GM18507 (cell line): ENCODE measurements at places on chromosomes 4 and X.

GRCh38 chr4:89658701-89659024 is 178.3 kb downstream of the SNCA start:
- no peak for DNase-seq

- DNase-seq, result no peak
Observed at GRCh38 chr4:184420881-184421416, 53.4 kb downstream of the IRF2 start.

GRCh38 chr4:155450676-155451075 is 73.9 kb upstream of the MAP9 start:
- no peak for DNase-seq

- no peak for DNase-seq
Observed at GRCh38 chr4:95550115-95550987, 1.6 kb upstream of the UNC5C start.

GRCh38 chrX:153953342-153953830 is 8.9 kb upstream of the RENBP start:
- peak; percentile 56 for DNase-seq

GRCh38 chr4:156515295-156515694 is 456.3 kb downstream of the PDGFC start:
- DNase-seq, result no peak

GRCh38 chr4:133802359-133803140 is 399.0 kb downstream of the PABPC4L start:
- no peak for DNase-seq

- no peak for DNase-seq
Observed at GRCh38 chrX:18002791-18003190, 141.7 kb upstream of the RAI2 start.

DNA sequence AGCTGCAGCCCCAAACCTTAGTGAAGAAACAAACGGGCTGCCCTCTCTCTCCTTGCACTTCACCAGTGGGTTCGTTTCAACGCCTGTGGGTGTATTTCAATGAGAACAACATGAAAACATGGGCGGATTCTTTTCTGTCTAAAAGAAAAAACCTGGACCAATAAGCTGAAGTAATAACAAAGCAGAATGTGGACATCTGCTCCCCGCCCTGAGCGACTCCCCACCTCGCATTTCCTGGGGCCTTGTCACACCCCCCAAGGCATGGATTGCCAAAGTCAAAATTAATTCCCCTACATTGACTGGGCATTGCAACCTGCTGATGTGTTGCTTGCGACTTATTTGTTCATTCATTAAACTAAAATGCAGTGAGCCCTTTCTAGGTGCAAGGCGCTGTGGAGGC is 142.9 kb downstream of the BCOR start:
- no peak for DNase-seq

- DNase-seq, result no peak
Observed at GRCh38 chrX:23511793-23512192, 155.5 kb upstream of the PRDX4 start.

GRCh38 chrX:69951753-69952152 is 98.0 kb downstream of the AWAT2 start:
- no peak for DNase-seq

DNA sequence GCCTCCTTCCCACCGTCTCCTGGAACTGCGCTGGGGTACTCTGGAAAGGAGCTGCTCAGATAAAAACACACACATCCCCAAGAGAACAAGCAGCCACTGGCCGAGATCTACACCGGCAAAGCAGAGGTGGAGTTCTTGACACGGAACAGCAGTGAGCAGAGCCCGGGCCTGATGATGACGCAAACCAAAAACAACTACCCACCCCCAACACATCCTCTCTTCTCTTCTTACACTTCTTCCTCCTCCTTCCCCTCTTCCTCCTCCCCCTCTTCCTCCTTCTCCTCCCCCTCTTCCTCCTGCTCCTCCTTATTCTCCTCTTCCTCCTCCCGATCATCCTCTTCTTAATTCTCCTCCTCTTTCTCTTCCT is 4.6 kb downstream of the PNMA5 start:
- no peak for DNase-seq

GRCh38 chrX:1355131-1356046 is 18.8 kb downstream of the IL3RA start:
- DNase-seq, result no peak

DNA sequence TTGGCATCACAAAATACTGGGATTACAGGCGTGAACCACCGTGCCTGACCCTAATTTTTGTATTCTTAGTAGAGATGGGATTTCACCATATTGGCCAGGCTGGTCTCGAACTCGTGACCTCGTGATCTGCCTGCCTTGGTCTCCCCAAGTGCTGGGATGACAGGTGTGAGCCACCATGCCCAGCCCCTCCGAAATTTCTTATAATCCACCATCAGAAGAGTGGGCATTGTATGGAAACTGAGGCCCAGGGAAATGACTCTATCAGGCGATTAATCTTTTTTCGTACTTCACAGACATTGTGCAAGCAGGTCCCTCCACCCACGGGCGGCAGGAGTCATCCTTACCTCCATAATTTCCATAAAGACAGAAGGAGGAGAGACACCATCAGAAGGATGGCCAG is 16.0 kb downstream of the CRLF2 start:
- no peak for DNase-seq

DNA sequence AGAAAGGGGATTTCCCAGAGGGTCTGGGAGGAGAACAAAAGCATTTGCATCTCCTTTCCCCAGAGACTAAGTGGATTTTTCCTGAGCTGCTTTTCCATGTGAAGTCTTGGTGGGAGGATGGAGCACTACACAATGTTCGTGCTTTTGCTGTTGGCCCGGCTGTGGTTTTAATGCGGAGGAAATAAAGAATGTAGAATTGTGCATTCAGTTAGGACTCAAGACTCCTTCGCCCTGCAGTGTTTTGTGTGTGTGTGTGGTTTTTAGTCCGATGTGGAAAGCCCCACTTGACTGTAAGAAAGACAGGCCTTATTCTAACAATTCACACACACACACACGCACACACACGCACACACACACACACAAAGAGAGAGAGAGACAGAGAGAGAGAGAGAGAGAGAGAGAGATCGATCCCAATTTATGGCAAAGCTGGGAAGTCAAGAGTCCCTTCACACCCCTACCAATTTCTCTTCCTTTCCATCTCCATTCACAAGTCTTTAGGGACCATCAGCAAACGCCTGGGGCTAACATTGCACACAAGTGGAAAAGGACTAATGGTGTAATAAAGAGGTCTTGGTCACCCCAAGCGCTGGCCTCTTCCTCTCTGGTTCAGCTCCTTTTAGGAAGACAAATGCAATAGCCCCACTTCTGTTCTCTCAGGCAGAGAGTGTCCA is 44.2 kb downstream of the CLDN34 start:
- DNase-seq, result no peak

DNA sequence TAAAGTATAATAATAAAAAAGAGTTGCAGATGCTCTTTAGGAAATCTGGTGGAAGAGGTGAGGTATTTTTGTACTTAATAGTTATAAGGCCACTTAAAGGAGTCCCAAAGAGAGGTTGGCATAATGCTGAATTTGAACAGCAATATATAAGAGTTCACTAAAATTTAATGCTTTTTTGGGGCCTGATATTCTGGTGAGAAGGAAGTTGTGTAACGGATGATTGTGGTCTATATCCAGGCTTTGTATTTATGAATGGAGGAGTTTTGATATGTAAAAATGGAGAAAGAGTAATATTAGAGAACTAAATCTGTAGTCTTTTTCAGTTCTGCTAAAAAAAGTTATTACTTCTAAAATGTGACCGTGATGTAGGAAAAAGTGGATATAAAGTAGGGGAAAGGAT is 20.4 kb downstream of the BMP2K start:
- no peak for DNase-seq

GRCh38 chrX:13491061-13491460 is 78.3 kb upstream of the EGFL6 start:
- no peak for DNase-seq

DNA sequence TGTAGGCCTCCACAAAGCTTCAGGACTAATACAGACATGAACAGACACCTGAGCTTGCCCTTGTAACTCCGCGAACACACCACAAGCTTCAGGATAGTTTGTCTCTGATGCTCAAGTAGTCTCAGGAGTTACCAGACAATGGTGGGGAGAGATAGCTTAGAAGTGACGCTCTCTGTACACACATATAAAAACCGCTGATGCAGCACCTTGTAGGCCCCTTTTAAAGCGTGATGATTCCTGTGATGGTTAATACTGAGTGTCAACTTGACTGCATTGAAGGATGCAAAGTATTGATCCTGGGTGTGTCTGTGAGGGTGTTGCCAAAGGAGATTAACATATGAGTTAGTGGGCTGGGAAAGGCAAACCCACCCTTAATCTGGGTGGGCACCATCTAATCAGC is 78.7 kb downstream of the MAGED4 start:
- DNase-seq, result no peak

DNA sequence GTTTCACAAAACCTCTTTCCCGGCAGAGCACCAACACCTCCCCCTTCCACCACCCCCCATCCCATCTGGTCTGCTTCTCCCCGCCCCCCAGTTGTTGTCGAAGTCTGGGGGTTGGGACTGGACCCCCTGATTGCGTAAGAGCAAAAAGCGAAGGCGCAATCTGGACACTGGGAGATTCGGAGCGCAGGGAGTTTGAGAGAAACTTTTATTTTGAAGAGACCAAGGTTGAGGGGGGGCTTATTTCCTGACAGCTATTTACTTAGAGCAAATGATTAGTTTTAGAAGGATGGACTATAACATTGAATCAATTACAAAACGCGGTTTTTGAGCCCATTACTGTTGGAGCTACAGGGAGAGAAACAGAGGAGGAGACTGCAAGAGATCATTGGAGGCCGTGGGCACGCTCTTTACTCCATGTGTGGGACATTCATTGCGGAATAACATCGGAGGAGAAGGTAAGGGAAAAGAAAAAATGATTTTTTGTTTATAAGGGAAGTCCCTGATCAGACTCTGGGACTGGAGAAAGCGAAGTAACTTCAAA is at the start of gene PDGFRA:
Gene PDGFRA, plus strand, starts transcription at position 333 of the 541 bp plus-strand sequence. CDS start 29,476 bp downstream, outside the sequence.
- DNase-seq, result no peak

DNA sequence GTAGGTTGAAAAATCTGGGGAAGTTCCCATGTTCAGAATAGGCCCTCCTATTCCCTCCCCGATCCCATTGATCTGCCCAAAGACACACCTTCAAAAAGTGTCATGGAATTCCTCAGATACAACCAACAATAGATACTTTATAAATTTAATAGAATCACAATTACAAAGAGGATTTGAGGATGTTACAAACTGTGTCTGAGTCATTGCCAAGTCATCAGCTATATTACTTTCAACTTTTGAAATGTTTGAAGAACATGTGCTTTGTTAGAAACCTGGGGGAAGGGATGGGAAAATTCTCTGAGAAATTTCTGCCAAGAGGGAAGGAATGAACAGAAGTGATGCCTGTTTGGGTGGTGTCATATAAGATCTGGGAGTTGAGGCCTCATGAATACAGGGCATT is 46.7 kb downstream of the KCNIP4 start:
- no peak for DNase-seq

DNA sequence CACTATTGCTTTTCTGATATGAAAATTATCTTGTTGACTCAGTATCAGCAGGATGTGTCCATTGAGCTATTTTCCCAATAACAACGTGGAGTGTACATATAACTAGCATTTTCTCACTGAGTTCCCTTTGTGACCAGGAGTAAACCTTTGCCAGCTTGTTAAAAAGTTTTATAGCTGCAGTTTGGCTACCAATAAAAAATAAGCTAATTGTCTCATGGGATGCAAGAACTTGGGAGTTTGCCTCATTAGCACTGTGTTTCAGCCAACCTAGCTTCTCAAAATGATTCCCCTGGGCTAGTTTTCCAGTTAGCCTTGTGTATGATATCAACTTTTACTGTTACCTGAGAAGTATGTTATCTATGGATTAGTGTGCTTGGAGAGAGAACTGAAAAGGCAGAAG is 24.9 kb upstream of the ANXA5 start:
- no peak for DNase-seq
